ENCODE measurements at places on chromosomes 3 and 15.

DNA sequence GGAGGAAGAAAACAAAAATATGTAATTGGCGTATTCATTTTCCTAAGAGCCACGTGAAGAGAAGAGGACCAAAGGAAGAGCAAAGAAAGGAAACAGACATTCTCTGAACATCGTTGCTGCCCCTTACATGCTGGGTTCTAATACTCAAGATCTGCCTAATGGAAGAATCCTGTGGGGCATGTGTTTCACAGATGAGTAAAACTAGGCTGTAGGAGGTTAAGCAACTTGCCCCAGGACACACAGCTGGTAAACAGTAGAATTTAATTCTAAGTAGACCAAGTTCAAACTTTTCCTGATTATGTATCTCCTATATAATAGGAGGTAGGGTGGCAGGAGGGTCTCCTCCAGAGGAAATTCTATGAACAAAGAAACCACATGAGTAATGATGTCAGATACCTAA is 106.1 kb upstream of the TNFAIP8L3 start:
- no peak for DNase-seq

GRCh38 chr15:85772668-85773067 is 22.1 kb downstream of the KLHL25 start:
- no peak for DNase-seq

DNA sequence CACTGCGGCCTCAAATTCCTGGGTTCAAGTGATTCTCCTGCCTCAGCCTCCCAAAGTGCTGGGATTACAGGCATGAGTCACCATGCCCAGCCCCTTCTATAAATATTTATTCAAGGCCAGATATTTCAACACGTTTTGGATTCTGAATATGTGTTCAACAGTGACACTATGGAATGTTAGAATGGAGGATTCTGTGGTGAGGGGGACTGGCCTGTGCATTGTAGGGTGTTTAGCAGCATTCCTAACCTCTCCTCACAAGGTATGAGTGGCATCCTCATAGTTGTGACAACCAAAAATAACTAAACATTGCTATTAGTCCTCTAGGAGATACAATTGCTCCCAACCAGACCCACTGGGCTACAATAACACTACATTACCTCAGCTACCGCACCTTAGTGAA is 104.0 kb upstream of the ATP10A start:
- no peak for DNase-seq

DNA sequence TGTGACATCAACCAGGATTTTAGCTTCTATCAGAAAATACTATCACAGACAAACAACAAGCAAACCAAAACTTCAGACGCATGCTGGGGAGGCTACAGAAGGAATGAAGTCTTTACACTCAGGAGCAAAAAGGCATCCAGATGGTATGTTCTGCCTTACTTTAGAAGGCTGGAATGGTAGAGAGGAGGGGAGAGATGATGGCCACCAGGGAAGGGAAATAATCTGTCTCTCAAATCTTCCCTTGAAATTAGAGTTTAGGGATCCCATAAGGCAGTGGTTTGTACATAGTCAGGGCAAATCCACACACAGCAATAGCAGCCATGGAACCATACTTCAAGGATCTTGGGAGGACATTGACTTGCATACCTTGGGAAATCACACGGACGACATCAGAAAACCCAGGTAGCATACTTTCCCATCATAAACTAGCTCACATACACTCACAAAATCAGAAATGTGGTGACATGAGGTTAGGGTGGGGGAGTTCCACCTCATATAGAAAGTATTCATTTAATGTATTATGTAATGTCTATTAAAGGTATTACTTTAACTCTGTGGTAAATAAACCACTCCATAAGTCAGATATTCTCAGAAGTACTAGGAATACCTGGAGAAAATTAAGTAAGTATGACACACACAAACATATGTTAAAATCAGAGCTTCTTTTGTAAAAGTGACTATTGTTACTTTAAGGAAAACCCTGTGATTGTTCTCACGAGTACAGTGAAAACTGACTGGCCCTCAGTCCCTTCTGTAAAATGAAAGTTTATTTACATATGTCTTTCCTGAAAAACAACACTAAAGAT is 9.4 kb downstream of the BTLA start:
- no peak for DNase-seq

GRCh38 chr3:86149054-86149453 is 841.9 kb downstream of the VGLL3 start:
- DNase-seq = no peak

- no peak for DNase-seq
Observed at GRCh38 chr15:100652116-100652515, 49.7 kb downstream of the ASB7 start.

GRCh38 chr3:149224736-149225594 is 3.3 kb upstream of the CP start:
- peak; percentile 33 for DNase-seq

DNA sequence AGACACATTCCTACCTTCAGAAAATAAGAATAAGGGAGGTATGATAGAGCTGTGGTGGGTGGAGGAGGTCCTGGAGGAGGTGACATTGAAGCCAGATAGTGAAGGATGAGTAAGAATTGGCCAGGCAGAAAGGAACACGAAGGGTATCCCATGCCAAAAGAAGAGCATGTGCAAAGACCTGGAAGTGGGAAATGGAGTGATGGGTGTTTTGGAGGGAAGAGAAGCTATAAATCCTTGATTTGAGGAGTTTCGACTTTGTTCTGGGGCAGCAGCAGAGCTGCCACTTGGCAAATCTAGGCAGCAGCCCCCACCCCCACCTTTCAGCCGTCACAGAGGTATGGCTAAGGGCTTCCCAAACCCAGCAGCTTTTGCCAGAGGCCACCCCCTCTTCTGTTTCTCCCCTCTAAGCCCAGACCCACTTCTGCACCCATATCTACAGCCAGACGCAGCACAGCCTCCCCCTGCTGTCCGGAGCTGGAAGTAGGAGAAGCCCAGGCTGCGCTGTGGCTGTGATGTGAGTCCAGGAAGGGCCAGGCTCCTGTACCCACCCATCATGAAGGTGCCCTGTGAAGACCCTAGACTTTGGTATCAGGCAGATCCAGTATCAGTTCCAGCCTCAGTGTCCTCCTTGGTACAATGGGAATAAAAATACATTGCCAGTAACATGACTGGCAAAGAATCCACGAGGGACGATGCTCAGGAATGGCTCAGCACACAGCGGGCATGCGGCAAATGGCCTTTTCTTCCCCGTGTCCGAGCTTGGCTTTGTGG is 188.7 kb upstream of the LINGO1 start:
- no peak for DNase-seq

- no peak for DNase-seq
Observed at GRCh38 chr15:37106490-37107001, 6.2 kb upstream of the MEIS2 start.

DNA sequence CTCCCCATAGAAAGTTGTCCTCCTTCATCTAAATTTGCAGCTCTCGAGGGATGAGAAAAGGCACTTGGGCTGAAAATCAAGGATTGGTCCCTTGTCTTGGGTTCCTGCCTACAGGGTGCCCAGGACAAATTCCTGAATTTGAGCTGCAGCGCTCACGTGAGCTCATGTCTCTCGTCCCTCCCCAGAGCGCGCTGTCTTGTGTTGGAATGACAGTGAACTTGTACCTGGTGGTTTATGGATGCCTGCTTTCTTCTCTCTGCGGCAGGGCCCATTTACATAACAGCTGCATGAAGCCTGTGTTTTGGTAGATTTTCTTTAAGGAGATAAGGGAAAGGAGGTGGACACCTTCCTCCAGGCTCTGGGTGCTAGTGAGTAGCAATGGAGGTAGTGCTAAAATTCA is 4.3 kb downstream of the RYR3 start:
- DNase-seq = no peak

- no peak for DNase-seq
Observed at GRCh38 chr3:67781218-67781617, 126.8 kb upstream of the SUCLG2 start.

DNA sequence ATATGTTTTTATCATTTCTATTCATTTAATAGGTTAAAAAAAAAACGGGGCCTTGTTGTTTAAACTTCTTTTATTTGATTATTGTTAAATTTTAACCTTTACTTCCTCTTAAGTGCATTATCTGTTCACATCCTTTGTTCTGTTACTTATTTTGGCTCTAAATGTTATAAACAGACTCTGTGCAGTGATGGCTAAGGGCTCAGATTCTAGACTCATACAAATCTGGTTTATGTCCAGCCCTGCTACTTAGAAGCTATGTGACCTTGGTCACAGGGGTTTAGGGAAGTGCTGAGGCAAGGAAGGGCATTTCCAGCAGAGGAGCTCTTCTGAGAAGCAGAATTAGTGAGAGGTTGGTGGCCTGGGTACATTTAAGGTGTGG is 55.3 kb upstream of the VILL start:
- no peak for DNase-seq

DNA sequence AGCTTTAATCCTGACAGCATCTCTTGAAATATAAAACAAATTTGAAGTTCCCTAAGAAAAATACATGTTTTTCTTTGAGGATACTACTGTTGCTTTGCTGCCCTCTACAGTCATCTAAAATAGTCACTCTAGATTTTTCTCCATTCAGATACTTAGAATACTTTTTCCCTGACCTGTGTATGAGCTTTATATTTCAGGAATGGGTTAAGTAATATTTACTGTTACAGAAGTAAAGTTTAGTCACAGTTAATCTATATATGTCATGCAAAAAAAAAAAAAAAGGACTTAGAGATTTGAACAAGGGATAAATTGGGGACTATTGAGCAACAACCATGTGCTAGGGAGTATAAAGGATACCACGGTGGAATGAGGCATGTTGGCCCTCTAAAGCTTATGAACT is 8.8 kb downstream of the NECTIN3 start:
- no peak for DNase-seq

DNA sequence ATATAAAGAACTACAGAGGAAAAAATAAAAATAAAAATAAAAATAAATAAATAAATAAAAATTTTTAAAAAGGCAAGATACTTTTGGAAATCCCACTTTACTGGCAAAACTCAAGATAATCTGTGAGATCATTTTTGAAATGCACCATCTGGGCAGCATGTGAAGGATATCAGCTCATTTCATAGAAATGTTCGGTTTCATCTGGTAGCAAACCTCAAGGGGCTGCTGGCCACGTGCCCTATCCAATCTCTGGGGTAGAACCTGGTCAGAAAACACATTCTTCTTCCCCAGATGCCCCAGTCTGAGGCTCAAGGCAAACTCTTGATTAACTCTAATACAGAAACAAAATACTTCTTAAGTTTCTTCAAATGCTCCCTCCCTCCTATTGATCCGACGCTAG is 166.0 kb downstream of the FMN1 start:
- DNase-seq = no peak

- no peak for DNase-seq
Observed at GRCh38 chr3:169634618-169635236, 28.8 kb downstream of the MECOM start.

- no peak for DNase-seq
Observed at GRCh38 chr15:50077176-50077575, 41.9 kb downstream of the ATP8B4 start.

GRCh38 chr15:54045397-54045796 is 67.2 kb downstream of the UNC13C start:
- no peak for DNase-seq

DNA sequence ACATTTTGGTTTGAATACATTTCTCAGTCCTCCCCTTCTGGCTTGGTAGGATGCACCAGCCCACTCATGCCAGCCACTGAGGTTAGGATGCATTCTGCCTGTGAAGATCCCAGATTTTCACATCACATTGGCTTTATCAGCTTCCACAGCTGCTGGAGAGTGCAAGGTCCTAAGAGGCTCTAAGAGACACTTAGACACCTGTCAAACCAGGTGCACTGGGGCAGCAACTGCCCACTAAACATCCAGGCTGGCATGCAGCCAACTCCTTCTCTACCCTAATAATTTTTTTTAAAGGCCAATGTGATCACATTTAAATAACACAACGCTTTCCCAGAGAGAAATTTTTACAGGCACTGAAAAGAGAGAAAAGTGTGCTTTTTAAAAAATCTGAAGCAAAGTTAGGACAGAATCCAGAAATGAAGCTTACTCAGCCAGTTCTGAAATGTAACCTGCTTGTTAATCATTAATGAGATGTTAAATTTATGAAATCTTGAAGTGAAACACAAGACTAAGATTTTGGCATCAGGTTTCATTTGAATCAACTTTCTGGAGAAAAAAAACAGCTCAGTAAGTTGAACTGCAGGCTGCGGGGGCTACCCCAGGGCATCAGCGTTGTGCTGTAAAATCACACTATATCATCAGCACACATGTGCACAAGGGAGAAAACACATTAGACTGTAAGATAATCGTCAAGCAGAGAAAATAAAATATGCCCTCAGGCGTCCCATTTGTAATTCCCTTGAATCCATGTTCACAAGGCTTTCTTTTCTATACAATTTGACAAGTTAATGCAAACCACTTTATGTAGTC is 312.9 kb downstream of the ZBBX start:
- no peak for DNase-seq

- DNase-seq = no peak
Observed at GRCh38 chr3:127988770-127989557, 63.3 kb upstream of the SEC61A1 start.

DNA sequence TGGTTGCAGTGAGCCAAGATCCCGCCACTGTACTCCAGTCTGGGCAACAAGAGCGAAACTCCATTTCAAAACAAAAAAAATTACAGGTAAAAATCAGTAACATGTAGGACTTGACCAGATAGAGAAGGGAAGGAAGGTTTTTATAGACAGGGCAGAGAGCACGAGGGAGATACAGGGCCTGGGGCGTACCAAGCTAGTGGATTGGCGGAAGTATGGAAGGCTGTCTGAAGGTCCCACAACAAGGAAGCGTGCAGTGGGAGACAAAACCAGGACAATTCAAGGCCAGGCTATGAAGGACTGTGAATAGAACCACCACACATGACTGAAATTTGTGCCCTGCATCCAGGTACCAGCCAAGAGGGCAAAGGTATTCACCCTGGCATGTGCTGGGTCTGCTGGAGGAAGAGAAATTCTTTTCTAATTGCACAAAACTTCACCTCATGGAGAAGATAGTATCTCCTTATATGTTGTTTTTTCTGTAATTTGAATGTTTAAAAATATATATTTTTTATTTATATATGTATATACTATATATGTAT is 33.0 kb upstream of the BCL2A1 start:
- no peak for DNase-seq

DNA sequence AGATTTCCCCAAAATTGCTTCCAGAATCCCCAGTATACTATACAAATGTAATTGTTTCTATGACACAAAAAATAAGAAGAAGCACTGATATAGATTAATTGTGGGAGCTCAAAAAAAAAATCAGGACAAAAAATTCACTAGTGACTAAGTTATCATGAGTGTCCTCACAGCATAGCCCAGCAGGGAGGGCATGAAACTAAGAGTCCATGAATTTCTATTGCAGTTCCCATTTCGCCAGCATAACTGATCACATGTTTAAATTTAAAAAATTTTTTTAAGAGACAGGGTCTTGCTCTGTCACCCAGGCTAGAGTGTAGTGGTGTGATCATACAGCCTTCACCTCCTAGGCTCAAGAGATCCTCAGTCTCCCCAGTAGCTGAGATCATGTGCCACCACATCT is 10.6 kb downstream of the NCEH1 start:
- no peak for DNase-seq

GRCh38 chr3:160217675-160218074 is 7.5 kb upstream of the C3orf80 start:
- DNase-seq = no peak

- no peak for DNase-seq
Observed at GRCh38 chr3:14592836-14593235, 52.7 kb upstream of the GRIP2 start.

- DNase-seq = no peak
Observed at GRCh38 chr3:23624305-23624704, 181.4 kb upstream of the UBE2E1 start.
